ENCODE measurements at places on chromosomes 5 and 9. TPM values are rescaled to one million over a fixed set of nuclear protein-coding genes. Genes with fewer than 3 reads are reported as not detected.

DNA sequence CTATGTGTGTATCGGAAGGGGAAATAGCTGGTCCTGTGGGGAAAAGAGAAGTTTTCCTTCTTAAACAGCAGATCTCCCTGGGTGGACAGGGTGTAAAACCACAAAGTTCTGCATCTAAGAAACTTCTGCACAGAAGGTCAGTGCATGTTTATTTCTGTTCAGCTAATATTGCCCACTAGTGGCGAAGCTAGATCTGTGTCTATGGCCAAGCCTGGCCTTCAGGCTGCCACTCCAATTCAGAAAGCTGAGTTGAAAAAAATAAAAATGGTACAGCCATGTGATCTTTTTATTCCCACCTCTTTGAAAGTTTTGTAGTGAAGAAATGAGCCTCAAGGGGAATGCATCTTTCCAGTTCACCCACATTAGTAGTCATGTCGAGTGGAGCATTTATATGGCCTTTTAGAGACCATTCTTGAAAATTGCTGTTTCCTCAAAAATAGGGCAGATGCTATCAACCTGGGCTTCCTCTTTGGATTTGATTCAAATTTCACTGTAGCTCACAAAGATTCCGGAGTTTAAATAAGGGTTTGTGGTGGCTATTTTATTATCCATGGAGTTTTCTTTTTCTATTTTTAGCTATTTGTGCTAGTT is 488.0 kb downstream of the PRELID2 start:
- no peaks in the 10 kb centered on the region for H3K36me3 ChIP-seq
- no peak overlapping the region for H3K4me3 ChIP-seq
- H3K27me3 ChIP-seq: no peaks in the 10 kb centered on the region
- no peak for DNase-seq

PCDHB2 gene
- total RNA-seq: not detected

- no peak overlapping the region for H3K4me3 ChIP-seq
- no peaks in the 10 kb centered on the region for H3K4me1 ChIP-seq
- H3K36me3 ChIP-seq: peaks cover 1% of the 10 kb centered on the region
- DNase-seq: no peak
- peaks cover 2% of the 10 kb centered on the region for H3K27me3 ChIP-seq
Observed at GRCh38 chr5:6274846-6275543, 103.4 kb downstream of the MED10 start.

MYMK gene
- total RNA-seq: not detected

DNA sequence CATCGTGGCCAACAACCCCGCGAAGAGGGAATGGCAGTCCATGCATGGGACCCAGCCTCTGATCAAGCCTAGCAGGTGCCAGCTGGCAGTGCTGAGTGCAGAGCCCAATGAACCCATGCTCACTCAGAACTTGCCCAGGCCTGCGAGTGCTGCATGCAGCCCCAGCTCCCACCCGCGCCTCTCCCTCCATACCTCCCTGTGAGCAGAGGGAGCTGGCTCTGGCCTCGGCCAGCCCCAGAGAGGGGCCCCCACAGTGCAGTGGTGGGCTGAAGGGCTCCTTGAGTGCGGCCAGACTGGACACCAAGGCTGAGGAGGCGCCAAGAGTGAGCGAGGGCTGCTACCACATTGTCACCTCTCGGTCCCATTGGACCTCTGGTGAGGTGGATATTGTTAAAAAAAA is 32.6 kb upstream of the NPR3 start:
- H3K36me3 ChIP-seq: no peaks in the 10 kb centered on the region
- no peak for DNase-seq
- H3K27ac ChIP-seq: no peak overlapping the region
- no peaks in the 10 kb centered on the region for H3K4me1 ChIP-seq
- H3K4me3 ChIP-seq: no peak overlapping the region

DNA sequence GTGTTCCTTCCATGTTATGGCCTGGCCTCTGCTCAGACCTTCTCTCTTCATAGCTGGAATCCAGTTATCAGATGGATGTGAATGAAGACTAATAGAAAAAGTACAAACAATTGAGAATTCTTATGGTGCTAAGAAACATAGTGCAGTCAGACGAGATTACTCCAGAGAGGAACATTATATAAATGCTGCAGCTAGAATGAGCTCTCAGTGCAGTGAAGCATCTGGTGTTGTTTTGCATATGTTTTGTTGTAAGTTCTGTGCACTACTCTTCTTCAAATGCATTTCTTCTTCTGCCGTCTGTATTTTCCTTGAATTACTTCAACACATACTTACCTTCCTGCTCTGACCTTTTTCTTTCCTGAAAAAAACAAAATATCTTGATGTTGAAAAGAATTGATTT is 602.4 kb upstream of the CDH18 start:
- H3K36me3 ChIP-seq: no peaks in the 10 kb centered on the region
- no peak for DNase-seq
- no peaks in the 10 kb centered on the region for H3K4me1 ChIP-seq
- H3K4me3 ChIP-seq: no peak overlapping the region
- H3K27ac ChIP-seq: no peak overlapping the region
- no peaks in the 10 kb centered on the region for H3K27me3 ChIP-seq

CCDC183 gene
- total RNA-seq: 0.47 TPM

DNA sequence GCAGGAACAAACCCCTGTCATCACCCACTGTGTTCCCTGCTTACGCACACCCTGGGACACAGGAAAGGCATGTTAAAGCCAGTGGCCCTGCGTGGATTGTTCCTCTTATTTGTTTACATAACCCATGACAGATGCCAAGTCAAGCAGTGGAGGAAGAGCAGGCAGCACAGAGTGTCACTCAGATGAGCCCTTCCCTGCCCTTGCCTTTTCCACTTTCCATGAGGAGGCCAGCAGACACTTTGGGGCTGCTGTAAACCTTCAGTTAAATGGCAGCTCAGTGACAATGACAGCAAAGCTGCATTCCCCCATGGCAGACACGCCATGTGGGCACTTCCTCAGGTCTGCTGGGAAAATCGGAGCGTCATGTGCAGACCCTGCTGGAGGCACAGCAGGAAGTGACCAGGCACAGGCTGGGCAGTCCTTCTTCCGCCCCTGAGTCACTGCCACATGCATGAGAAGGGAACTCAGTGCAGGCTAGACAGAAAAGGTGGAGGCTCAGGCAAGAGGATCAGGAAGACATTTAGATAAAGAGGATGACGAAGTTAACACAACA is 216.8 kb upstream of the PIK3R1 start:
- H3K27ac ChIP-seq: no peak overlapping the region
- DNase-seq: no peak
- no peaks in the 10 kb centered on the region for H3K4me1 ChIP-seq
- H3K36me3 ChIP-seq: no peaks in the 10 kb centered on the region
- H3K4me3 ChIP-seq: no peak overlapping the region
- H3K27me3 ChIP-seq: no peaks in the 10 kb centered on the region

DNA sequence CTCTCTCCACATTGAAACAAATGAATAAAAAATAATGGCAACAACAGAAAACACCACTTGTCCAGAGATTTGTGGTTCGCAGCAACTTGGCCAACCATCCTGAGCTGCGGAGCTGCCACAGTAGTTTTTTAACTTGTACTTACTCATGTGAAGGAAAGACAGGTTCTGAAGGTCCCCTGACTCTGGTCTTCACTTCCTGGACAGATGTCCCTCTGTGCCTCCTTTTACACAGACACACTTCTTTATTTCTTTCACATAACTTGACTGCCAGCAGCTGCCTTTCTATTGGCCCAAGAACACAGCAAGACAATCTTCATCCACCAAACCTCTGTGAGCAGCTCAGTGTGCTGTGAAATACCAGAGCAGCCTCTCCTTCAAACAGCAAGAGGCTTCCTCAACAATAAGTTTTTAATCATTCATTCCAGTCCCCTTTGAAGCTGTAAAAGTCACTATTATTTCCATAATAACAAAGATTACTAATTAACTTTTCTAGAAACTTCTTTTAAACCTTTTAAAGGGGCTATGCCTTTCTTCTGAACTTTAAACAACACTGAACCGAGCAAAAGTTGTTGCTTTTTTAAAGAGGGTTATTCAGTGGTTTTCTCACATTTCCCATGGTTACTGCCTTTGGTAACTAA is 198.7 kb downstream of the NR2F1-AS1 start:
- H3K36me3 ChIP-seq: no peaks in the 10 kb centered on the region
- H3K4me3 ChIP-seq: no peak overlapping the region
- H3K27me3 ChIP-seq: no peaks in the 10 kb centered on the region
- H3K27ac ChIP-seq: no peak overlapping the region

DNA sequence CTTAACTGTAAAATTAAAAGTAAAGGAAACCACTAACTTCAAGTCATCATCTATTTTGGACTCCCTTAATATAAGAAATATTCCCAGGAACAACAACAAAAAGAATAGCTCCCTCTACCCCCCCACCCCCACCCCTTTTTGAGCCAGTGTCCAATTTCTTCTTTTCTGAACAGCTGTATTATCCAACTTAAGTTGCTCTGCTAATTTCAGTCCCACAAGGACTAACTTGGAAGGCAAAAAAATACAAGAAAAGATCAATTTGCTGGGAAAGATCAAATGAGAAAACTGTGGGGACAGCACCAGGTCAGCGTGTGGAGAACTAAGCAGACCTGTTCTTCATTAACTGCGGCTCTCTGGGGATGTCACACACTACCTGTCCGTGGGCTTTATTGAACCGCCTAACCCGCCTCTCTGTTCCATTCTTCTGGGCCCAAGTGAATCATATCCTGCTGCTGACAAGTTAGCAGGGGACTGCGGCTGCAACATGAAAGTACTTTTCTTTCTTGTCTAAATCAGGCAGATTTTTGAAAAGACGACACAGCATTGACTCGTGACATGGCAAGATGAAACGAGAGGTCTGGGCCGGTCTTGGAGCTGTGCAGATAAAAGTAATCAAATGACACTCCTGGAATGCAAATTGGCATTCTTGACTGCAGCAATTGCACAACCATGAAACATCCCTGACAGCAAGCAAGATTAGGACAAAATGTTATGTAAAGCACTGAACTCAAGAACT is 2.7 kb downstream of the BNC2 start:
- no peak overlapping the region for H3K4me3 ChIP-seq
- no peak for DNase-seq
- no peaks in the 10 kb centered on the region for H3K36me3 ChIP-seq

DNA sequence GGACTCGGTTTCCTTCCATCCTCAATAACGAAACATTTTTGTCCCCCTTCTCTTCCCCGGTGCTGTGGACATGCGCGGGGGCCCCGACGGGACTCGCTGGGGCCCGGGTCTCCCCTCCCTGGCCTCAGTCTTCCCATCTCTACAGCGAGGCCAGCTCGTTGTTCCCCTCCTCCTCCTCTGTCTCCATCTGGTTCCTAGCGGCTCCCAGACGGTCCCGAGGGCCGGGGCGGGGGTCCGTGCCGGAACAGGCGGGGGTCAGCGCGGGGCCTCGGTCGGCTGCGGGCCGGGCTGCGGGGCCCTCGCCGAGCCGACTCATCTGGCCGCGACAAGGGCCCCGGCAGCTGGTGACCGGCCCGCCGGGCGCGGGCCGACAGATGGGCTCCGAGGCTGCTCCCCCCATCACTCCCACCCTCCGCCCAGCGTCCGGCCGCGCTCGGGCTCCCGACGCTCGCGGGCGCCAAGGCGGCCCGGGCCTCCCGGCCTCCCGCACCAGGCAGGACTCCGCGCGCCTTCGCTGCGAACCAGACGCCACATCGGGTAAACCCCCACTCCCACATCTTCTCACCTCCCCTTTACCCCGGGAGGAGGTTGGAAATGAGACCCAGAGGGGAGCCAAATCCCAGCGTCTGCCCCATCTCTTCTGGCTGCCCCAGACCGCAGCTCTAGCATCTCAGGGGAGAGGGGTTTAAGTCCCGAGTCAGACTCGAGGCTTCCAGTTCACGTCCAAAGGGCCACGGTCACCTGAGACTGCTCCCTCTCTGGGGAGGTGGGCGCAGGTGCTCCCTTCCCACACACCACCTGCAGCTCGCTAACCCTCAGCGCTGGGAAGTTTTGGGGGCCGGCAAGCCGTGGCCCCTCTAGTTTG is 8.1 kb downstream of the BARHL1 start:
- H3K4me1 ChIP-seq: peaks cover 12% of the 10 kb centered on the region
- H3K27me3 ChIP-seq: peaks cover 45% of the 10 kb centered on the region
- DNase-seq: no peak

GRCh38 chr5:125463466-125464092 is 717.1 kb upstream of the ZNF608 start:
- H3K4me3 ChIP-seq: no peak overlapping the region
- H3K36me3 ChIP-seq: no peaks in the 10 kb centered on the region
- H3K4me1 ChIP-seq: no peaks in the 10 kb centered on the region
- no peak overlapping the region for H3K27ac ChIP-seq
- DNase-seq: no peak

CORO2A gene
- total RNA-seq: 8.1 TPM

Data from activated naive CD4-positive, alpha-beta T cell treated with anti-CD3 and anti-CD28 coated beads for 36 hours (primary cell).